ENCODE measurements at places on chromosomes 16 and 17.
A peak's percentile ranks its signal among the peaks of the same experiment; 100 is the strongest.

DNA sequence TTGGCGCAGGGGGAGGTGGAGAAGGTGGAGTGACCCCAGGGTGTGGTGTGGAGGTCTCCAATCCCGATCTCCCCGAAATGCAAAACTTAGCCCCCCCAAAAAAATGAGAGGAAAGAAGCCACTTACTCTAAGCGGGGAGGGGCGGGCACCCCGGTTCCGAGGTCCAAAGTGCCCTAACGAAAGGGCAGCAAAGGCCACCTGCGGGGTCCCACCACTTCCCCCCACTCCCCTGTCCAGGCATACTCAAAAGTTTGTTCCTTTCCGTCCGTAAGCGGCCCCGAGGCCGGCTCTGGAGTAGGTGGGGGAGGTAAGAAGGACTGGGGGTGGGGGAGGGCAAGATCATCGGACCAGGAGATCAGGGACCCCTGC is 1.1 kb downstream of the TOX3 start:
- no peak for DNase-seq

DNA sequence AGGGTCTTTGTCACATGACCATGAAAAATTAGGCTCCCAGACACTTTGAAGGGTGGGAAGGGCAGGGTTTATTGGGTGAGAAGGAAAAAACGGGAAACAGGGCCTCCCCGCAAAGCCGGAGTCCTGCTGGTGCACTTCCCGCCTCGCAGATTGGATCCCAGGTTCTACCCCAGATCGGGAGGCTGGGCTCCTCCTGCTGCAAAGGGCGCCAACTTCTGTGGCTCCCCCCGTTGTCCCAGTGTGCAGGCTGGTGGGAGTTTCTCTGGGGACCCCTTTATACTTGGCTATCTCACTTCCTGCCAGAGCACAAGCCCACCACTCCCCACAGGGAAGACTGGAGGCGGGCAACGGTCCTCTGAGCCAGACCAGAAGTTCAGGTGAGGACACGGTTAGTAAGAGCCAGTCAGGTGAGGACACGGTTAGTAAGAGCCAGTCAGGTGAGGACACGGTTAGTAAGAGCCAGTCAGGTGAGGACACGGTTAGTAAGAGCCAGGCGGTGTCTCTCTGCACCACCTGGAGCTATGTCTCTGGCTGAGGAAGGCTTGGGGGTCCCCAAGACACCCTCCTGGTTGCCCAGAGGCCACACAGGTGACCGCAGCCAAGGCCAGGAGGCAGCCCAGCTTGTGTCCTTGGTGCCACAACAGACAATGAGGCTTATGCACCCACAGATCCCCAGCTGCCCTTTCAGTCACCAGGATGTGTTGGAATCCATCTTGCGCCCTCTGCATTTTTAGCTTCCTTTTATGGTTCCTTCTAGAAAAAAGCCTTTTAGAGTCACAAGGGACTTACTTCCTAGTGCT is 48.1 kb upstream of the CHMP6 start:
- DNase-seq: no peak

DNA sequence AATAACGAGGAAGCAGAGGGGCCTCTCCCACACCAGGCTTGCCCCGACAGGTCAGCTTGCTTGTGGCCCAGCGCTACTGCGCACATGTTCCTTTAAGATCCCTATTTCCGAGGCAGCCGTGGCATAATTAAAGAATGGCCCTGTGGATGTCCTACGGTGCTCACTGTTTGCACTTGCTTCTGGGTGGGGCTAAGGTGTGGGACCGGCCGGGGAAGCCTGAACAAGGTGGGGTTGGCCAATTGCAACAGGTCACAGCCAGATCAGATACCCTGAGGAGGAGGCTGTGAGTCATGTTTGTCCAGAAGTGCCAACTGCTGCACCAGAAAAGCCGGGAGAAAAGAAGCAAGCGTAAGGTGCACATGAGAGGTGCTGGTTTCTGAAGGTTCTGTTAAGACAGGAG is 158.5 kb upstream of the CACNG5 start:
- no peak for DNase-seq

DNA sequence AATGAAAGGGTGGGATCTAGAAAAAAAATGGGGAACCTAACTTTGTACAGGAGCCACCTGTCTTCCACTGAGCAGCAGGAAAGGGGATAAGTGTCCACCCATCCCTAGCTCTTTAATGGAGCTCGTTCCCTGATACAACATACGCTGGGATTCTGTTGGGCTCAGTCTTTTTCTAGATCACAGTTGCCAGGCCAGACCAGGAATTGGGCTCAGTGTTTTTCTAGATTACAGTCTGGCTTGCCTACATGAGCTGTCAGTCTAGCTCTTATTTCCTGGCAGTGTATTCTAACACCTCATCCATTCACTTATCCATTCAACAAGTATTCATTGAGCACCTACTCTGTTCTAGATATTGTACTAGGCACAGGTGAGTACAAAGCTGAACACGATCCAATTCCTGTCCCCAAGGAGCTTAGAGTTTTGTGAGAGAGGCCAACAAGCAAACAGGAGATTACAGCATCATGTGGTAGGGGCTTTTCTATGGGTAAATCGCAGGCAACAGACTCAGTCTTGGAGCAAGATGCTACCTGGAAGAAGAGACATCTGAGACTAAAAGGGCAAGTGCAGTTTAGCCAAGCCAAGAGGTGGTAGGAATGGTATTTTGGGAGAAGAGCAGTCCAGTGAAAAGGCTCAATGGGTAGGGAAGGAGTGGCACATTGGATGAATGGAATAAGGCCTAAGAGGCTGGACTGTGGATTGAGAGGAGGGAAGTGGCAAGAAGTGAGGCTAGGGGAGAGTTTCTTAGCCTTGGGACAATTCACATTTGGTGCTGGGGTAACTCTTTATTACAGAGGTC is 138.0 kb upstream of the HS3ST2 start:
- no peak for DNase-seq

- no peak for DNase-seq
Measured at GRCh38 chr16:8511464-8511863, 78.8 kb downstream of the TMEM114 start.

DNA sequence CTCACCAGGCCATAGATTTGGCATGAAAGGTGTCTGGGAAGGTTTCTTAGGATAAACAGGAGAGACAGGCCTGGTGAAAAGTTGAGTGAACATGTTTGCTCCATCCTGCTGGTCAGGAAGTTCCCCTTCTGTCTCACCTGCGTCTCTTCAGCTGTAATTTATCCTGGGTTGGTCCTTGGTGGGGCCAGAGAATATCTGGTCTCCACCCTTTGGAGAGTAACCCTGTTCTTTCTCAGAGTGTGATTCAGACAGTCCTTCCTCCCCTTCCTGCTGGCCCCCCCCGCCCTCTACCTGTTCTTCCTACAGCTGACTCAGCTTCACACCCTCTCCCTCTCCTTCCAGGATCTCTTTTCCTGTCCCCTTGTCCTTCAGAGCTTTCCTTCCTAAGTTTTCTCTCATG is 17.1 kb downstream of the MINK1 start:
- DNase-seq: no peak

DNA sequence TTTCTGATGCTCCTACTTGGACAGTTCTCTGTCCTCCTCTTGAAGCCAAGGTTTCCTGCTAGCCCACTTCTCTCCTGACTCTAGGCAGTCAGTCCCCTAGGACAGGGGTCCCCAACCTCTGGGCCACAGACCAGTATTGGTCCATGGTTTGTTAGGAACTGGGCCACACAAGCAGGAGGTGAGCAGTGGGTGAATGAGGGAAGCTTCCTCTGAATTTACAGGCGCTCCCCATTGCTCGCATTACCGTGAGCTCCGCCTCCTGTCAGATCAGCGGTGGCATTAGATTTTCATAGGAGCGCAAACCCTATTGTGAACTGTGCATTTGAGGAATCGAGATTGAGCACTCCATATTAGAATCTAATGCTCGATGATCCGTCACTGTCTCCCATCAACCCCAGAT is 55.7 kb downstream of the GNA13 start:
- no peak for DNase-seq

- DNase-seq: no peak
Measured at GRCh38 chr17:78075011-78075410, 53.5 kb downstream of the TMC6 start.

DNA sequence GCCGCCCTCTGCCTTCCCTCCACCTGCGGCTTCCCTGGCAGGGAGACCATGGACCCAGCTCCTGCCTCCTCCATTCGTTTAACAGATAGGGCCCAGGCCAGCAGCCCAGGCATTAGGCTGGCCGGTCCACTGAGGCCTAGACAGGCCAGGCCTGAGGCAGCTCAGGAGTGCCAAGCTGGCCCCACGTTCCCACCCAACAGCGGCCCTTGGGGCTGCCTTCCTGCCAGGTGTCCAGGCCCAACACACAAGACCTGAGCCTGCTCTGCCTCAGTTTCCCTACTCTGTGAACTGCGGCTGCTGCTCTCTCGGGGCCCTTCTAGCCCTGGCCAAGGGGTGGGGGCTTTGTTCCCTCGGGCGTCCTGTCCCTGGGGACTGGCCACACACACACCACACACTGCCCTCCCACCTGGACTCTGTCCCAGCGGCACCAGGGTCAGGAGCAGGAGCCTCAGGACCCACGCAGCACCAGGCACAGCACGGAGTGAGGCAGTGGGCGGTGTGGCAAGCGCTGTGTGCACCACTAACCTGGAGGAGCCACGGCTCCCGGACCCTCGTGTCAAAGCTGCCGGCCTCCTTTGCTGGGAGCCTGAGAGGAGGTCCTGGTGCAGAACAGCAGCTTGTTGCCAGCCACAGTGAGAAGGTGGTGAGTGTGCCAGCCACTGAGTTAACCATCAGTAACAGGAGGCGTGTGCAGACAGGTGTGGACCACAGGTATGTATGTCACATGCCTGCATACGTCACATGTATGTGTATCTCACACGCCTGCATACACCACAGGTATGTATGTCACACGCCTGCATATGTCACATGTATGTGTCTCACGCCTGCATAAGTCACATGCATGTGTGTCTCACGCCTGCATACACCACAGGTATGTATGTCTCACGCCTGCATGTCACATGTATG is 14.6 kb upstream of the CDH15 start:
- DNase-seq: no peak

DNA sequence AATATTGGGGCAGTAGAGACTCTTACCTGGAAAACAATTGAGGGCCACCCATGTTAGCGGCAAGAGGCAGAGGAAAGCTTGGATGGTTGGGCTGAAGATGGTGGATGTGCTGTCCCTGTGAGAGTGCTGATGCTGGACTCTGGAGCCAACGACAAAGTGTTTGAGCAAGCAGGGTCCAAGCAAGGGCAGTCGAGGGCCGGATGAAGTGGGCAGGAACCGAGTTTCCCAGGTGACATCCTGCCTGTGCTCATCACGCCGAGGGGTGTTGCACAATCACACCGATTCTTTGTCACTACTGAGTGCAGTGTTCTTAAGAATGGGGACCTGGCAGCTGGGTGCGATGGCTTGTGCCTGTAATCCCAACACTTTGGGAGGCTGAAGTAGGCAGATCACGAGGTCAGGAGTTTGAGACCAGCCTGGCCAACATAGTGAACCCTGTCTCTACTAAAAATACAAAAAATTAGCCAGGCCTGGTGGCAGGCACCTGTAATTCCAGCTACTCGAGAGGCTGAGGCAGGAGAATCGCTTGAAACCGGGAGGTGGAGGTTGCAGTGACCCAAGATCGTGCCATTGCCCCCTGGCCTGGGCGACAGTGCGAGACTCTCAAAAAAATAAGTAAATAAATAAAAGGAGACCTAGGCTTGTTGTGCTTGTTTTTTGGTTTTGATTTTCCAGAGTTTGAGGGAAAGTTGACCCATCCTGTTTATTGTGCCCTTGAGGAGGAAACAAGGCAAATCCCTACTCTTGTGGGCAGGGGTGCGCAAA is 6.1 kb downstream of the PYCARD start:
- no peak for DNase-seq

DNA sequence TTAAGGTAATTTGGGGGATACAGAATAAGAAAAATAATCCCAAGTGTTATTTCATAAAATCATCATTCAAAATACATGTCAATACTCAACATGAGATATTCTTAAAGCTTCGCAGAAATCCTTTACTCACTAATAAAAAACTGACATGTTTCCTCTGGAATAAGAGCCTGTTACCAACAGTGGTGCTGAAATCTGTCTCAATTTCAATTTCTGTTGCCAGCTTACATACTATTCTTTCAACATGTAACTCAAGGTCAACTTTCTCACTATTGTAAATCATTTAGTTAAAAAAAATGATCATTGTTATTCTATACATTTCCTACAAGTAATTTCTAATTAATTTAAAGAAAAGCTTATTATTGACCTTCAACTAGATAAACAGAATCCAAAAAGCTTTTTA is 67.9 kb downstream of the CEP95 start:
- no peak for DNase-seq

- peak; percentile 81 for DNase-seq
Measured at GRCh38 chr17:1870592-1870991, 40.8 kb downstream of the RPA1 start.

GRCh38 chr17:66449418-66449977 is 147.1 kb downstream of the PRKCA start:
- no peak for DNase-seq

- no peak for DNase-seq
Measured at GRCh38 chr17:31050948-31051347, 43.8 kb upstream of the NF1 start.

- no peak for DNase-seq
Measured at GRCh38 chr17:43665937-43666236, 4.2 kb upstream of the MEOX1 start.

DNA sequence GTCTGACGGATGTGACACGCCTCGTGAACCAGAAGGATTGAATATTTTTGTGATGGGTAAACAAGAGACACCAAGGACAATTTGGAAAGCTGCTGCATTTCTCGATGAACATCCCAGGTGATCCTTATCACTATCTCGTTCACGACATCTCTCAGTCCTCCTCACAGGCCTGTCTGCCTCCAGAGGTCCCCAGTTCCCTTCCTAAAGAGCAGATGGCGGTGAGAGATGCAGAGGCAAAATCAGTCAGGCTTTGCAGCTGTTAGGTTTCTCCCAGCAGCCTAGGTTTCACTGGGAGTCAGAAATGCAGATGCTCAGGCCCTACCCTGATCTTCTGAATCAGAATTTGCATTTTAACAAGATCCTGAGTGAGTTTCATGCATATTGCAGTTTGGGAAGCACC is 23.6 kb downstream of the SCPEP1 start:
- no peak for DNase-seq

DNA sequence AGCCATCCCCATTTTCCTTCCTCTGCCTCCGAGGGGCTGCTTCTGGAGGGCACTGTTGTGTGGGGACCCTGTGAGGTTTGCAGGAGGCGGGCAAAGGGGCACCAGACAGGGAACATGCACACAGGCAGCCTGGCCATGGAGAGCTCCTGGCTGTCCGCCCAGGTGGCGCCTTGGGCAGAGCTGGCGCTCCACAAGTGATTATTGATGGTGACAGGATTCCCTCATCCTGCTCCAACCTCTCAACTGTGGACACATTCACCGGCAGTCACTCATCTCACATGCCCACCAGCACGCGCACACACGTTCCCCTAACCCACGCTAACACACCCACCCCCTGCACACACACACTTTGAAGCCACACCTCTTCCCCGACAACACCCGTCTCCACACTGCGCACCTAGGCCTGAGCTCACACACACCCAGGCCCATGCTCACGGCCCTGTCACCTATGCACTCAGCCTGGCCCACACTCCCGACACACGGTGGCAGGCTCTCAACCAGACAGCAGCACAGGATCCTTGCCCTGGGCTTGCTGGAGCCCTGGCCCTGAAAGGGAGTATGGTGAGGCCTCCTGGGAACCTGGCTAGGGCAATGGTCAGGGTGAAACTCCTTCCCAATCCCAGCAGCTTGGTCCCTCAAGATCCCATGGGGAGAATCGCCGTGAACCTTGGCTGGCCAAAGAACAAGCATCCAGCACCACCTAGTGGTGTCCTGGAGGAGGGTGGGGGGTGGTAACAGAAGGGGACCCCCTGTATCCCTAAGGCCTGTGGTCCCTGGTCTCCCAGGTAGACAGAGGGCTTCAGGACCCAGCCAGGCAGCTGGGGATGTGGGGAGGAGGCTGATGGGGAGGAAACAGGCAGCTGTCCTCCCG is 3.6 kb downstream of the PNMT start:
- no peak for DNase-seq
